ENCODE measurements at places on chromosomes 1 and 21.

- no peak for DNase-seq
These were observed 22.5 kb upstream of the SRP9 start for GRCh38 chr1:225754940-225755641.

DNA sequence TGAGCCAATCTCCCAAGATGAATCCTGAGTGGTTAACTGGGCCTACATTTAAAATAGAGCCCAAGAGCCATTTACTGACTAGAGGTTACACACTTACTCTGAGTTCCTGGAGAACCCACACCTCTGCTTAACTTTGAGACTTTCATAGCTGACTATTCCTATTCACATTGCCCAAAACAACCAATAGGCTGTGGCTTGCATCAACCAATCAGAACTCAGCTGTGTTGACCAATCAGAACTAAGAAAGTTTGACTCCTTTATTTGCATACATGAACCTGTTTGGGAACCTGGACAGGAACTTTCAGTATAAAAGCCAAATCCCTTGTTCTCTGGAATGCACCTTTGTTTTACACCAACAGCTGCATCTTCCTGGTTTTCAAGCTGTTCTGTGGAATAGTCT lies 9.5 kb downstream of the ZSWIM5 start:
- no peak for DNase-seq

GRCh38 chr1:239951511-239952140 lies 140.1 kb upstream of the FMN2 start:
- DNase-seq, result peak; percentile 84

DNA sequence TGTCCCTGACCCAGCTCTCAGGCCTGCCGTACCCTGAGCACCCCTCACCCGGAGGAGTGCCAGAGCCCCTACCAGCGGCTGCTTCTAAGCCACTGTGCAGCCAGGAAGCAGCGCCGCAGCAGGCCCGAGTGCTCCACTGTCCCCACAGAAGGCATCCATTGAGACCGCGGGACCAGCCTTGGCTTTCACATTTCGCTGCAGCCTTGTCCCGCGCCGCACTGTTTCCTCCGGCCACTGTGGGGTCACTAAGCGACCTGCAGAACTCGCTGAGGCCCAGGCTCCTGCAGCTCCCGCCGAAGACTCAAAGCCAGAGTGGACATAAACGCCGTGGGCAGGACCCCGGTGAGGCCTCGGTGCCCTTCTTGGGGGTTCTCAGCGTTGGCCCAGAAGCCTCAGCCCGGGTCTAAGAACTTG lies 3.0 kb downstream of the ALX3 start:
- no peak for DNase-seq

- peak; percentile 39 for DNase-seq
These were observed 1144.6 kb upstream of the ADGRL2 start for GRCh38 chr1:80656014-80656636.

DNA sequence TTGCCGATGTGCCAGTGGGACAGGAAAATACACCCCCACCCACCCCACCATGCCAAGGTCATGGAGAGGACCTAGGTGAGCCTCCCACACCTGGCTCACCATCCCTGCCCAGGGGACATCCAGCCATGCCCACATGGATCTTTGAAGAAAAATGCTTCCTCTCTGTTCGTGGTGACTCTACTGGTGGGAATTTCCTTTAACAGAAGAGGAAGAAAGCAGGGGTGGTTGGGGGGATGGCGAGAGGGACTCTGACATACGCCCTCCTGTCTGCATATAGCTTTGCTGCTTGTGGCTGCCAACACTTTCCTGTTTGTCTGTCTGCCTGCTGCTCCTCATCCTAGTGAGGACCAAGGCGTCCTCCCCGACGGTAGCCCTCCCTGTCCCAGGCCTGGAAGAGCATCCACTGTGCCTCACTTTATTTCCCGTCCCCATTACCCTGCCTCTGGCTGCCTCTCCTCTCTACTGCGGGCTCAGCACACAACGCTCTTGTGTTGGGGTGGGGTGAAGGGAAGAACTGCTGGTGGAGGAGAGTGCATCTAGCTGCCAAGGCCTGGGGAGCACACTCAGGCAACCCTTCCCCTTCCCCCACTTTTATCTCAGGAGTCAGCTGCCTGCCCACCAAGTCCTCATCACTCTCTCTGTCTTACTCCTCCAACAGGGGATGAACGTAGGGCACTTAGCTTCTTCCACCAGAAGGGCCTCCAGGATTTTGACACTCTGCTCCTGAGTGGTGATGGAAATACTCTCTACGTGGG lies 2.5 kb downstream of the SEMA4A start:
- DNase-seq, result no peak

DNA sequence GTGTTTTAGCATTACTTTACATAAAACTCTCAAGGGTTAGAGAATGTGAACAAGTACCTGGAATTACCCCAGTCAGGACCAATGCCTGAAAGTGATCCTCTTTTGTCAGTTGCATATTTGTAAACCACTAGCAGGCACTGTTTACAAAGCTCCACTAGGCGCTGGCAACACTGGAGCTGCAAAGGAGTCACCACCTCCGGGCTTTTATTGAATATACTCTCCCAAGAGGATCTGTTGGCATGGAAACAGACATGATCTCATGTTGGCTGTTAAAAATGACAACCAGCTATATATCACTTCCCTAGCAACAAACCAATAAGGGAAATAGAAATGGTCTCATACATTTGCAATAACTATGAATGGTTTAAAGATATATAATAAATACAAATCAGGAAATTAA lies 116.0 kb downstream of the TTLL7 start:
- no peak for DNase-seq

DNA sequence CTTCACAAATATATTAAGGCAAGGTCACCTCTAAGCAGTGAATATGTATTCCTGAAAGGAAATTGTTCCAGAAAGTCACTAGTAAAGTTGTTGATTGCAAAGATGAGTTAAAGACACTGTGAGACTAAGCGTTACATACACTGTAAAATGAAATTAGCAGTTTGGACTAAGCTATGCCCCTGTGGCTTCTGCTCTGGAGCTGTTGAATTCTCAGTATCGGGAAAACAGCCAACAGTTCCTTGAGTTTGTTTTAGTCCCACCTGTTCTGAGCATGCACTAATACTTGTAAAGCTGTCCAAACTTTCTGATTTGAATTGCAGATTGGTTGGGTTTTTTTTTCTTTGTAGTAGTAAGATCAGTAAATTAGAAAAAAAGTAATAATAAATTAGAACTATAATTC lies 21.0 kb downstream of the ANGPTL1 start:
- DNase-seq, result no peak

- DNase-seq, result no peak
These were observed 154.6 kb downstream of the PLPPR5 start for GRCh38 chr1:98849969-98850636.

- no peak for DNase-seq
These were observed 50.8 kb upstream of the ZNF326 start for GRCh38 chr1:89943846-89944781.

DNA sequence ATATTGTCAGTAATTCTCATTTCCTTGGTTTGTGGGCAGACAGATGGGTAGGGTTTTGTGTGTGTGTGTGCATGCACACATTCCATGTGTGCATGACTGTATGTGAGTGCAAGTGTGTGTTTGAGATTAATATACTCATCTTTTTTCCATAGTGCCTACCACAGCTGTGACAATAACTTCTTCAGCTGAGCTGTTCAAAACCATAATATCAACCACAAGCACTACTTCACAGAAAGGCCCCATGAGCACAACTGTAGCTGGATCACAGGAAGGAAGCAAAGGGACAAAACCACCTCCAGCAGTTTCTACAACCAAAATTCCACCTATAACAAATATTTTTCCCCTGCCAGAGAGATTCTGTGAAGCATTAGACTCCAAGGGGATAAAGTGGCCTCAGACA lies 149.3 kb downstream of the ADGRL2 start:
- no peak for DNase-seq

DNA sequence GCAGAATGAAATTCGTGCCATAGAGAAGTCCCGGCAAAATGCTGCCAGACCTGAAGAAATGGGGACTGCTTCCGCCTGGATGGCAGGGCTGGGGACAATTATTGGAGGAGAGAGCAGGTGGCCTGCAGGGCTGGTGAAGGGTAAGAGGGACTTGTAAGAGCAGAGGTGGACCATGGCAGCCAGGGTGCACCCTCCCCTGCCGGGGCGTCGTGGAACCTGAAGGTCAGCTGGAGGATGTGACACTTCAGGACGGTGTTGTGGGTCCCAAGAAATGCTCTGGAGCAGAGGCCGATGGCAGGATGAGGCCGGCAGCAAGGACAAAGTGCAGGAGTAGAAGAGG lies 40.3 kb downstream of the RIPK4 start:
- no peak for DNase-seq

DNA sequence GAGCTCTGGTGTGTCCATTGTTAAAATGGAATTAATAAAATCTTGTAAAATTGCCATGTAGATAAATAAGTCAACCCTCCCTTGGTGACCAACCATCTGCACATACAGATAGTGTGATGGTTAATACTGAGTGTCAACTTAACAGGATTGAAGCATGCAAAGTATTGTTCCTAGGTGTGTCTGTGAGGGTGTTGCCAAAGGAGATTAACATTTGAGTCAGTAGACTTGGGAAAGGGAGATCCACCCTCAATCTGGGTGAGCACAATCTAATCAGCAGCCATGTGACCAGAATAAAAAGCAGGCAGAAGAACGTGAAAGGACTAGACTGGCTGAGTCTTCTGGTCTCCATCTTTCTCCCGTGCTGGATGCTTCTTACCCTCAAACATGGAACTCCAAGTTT lies 174.8 kb downstream of the LTN1 start:
- DNase-seq, result no peak

- peak; percentile 89 for DNase-seq
These were observed 992 bp upstream of the USP48 start for GRCh38 chr1:21783679-21784603.

DNA sequence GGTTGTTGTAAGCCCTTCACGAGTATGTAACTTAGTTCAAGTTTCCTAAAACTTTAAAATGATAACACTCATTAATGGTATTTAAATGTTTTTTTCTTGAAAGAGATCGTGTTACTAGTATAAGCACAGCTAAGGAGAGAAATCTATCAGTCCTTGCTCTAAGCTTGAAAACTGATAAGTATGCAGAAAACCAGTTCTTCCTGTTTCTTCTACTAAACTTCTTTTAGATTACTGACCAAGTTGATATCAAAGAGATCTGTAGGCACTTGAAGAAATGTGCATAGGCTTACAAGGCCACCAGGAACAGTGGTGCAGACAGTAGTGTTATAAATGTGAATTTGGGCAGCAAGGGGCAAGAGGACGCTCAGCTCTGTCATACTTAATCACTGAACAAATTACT lies 3.9 kb downstream of the EFCAB14 start:
- no peak for DNase-seq

DNA sequence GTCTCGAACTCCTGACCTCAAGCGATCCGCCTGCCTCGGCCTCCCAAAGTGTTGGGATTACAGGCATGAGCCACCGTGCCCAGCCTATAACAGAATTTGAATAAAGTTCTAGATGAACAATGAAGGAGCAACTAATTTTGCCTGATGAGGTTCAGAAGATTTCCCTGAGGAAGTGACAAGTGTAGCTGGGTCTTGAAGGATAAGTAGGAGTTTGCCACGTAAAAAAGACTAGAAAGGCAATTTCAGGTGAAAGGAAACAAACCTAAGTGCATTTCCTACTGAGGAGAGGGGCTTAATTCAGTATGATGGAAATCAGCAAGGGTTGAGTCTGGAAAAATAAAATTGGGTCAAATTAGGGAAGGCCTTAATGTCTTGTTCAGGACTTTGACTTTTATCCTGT lies 18.6 kb upstream of the DMRTB1 start:
- DNase-seq, result no peak

- no peak for DNase-seq
These were observed 2.6 kb upstream of the GSTM4 start for GRCh38 chr1:109653306-109653705.

DNA sequence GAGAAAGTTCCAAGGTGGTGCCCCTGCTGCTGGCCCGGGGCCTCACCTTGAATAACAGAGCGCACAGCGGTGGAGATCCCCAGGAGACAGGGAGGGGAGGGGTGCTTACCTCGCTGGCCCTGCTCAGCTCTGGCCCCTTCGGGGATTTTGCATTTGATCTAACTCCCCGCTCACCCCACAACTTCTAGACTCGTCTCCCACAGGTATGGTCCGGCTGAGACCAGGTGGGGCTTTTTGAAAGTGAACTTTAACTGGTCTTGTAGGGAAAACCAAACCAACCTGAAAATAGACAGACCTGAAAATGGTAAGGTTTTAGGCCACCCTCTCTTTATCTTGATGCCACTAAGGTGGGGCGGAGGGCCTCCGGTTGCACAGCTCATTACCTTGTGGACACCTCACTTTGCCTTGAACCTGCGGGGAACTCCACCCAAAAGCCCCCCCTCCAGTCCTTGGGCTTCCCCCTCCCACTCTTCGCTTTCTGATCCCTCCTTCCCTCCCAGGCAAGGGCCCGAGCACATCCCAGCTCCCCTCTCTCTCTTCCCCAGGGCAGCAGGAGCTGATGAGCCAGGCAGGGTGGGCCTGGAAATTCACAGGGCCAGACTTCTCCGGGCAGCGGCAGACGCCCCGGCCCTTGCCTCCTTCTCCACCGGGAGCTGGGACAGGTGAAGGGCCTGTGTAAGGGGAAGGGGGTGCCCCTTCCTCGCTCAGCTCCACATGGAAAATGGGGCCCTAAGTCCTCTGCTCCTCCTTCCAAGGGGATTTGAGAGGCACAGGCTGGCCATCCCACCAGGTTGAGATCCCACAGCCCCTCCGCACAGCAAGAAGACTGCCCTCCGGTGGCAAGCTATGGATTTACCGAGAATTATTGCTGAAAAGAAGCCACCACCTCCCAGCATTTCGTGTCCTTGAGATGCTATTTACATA lies 16.1 kb downstream of the TNFRSF8 start:
- DNase-seq, result peak; percentile 61

GRCh38 chr21:18759751-18760161 lies 356.2 kb upstream of the TMPRSS15 start:
- DNase-seq, result no peak

DNA sequence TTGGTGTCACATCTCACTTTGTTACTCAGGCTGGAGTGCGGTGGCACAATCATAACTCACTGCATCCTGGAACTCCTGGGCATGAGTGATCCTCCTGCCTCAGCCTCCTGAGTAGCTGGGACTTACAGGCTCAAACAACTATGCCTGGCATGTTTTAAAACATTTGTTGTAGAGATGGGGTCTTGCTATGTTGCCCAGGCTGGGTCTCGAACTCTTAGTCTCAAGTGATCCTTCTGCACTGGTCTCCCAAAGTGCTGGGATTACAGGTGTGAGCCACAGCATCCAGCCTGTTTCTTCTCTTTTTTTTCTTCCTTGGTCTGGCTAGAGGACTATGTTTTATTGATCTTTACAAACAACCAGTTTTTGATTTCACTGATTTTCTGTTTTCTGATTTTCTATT lies 64.6 kb downstream of the LHX4 start:
- no peak for DNase-seq

GRCh38 chr1:175481126-175482070 lies 262.0 kb downstream of the TNR start:
- DNase-seq, result no peak

- no peak for DNase-seq
These were observed 516.7 kb upstream of the B3GALT2 start for GRCh38 chr1:193703121-193703520.

All from NT2/D1 (cell line).